Effector memory CD4-positive, alpha-beta T cell (primary cell): ENCODE measurements at places on chromosomes 11 and 22.

GRCh38 chr11:84218318-84218717 is 932.2 kb upstream of the CCDC90B start:
- DNase-seq, result no peak

- DNase-seq, result no peak
Observed at GRCh38 chr11:115515647-115516395, 11.6 kb upstream of the CADM1 start.

- DNase-seq, result no peak
Observed at GRCh38 chr22:50670914-50671538, 1.6 kb upstream of the SHANK3 start.

GRCh38 chr11:1919391-1920127 is at the start of gene TNNT3:
TSS of gene TNNT3 (plus strand) at chr11:1919703. CDS start at chr11:1922875, 3,172 bp downstream.
- no peak for DNase-seq

GRCh38 chr22:23075525-23076216 is 5.4 kb downstream of the GNAZ start:
- no peak for DNase-seq

DNA sequence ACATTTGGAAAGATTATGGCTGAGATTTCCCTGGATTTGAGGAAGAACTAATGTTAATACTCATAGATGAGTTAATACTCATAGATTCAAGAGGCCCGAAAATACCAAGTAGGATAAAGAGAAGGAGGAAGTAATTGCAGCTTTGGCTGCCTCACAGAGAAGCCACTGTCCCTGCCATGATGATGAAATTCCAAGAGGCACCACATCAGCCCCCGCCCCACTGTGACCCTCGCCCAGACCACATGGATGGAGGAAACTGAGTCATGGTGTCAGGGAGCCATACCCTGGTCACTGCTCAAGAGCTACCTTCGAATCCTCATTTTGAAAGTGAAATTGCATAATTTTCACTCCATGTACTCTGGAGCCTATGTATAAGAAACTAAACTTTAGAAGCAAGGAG is 92.9 kb upstream of the SLC22A12 start:
- DNase-seq, result no peak

DNA sequence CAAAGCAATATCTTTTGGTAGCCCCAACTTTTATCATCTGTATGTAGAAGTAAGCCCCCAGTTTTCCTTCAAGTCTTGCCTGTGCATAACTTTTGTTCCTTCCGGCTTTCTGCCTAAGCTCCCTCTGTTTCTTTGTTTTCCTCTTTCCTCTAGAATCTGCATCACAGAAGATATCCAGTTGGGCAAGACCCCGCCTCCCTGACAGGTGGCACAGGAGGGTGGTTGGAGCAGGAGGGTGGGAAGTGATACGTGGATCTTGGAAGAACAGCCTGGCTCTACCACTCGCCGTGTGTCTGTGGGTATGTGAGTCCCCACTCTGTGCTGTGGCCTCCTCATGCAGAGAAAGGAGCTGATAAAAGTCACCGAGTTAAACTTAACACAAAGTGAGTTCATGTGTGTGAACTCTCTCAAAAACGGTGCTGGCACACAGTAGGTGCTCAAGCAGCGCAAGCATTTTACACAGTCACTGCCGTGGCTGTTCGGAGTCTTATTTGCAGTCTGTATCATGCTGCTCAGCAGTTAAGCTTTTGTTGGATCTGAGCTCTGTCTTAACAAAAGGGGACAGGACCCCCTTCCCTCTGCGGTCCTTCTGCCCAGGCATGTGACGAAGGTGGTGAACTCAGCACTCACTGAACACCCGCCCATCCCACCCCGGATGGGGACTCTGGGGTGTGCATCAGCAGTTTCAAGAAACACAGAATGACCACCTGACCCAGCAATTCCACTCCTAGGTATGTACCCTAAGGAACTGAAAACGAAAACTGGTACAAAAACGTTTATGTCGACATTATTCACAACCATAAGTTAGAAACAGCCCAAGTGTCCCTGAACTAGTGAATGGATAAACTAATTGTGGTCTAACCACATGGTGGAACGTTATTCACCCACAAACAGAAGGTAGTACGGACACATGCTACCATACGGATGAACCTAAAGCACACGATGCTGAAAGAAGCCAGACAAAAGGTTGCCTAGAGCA is 249.1 kb downstream of the CTTN start:
- DNase-seq, result no peak

GRCh38 chr11:9990221-9990973 is 303.6 kb downstream of the SBF2 start:
- no peak for DNase-seq

DNA sequence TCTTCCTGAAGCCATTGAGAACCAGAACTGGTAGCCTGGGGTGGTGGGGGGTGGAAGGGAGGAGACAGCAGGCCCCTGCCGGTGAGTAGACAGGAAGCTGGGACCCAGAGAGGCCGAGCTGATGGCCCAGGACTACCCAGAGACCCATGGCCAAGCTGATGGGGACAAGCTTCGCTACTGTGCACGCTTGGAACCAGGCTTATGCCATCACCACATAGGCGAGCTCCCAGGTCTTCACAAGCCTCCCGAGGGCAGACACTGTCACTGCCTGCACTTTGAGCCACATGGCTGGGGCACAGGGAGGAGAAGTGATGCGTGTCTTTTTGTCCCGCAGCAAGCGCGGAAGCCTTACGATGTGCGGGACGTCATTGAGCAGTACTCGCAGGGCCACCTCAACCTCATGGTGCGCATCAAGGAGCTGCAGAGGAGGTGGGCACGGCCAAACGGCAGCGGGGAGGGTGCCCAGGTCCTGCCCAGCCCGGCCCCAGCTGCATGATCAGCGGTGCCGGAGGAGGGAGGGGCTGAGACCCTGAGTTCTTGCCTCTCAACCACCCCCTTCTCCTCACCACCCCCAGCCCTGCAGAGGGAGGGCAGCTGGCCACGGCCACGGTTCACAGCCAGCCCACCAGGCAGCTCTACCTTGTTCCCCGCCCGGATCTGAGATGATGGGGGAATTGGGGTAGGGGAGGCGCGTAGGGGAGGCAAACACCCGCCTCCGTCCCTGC is 76.0 kb upstream of the KCNQ1OT1 start:
- DNase-seq, result no peak

GRCh38 chr22:40030758-40031095 is 36.0 kb downstream of the FAM83F start:
- DNase-seq, result no peak

DNA sequence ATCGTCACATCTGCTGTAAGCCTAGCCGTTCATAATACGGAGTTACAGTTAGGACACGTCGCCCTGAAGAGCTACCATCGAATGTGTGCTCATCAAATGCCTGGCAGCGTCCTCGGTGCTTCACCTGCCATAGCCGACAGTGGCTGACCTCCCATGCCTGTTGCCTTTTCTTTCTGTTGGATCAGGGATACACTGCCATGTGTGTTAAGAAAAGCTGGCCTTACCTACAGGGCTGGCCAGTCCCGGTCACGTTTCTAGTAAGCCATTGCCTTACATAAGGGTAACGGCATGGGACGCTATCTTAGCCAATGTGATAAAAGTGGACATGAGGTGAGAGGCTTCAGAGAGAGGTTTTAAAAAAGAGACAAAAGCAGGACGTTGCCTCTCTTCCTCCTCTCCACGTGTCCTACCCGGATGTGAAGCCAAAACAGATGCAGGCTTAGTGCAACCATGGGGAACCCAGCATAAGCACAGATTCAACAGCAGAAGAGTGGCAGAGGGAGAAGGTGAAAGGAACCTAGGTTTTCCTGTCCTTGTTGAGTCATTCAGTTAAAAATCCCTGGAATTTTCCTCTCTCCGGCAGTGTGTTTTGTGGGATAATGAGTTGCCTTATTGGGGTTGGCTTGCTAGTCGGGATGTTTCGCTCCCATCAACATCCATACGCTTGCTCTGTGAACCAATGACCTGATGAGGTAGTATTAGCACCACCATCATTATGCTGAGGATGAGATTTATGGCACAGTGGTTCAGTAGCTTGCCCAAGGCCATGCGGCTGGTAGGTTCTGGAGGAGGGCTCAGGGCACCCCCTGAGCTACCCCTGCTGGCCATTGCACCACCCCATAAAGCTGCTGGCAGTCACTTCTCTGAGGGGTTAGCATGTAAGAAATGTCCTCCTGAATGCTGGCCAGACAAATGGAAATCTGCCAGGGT is 67.4 kb upstream of the B3GAT1 start:
- no peak for DNase-seq

- no peak for DNase-seq
Observed at GRCh38 chr22:37462983-37463382, 23.2 kb downstream of the MFNG start.

- no peak for DNase-seq
Observed at GRCh38 chr11:47418454-47419259, 7.6 kb downstream of the PSMC3 start.

GRCh38 chr11:45154276-45154675 is 7.8 kb downstream of the PRDM11 start:
- no peak for DNase-seq

DNA sequence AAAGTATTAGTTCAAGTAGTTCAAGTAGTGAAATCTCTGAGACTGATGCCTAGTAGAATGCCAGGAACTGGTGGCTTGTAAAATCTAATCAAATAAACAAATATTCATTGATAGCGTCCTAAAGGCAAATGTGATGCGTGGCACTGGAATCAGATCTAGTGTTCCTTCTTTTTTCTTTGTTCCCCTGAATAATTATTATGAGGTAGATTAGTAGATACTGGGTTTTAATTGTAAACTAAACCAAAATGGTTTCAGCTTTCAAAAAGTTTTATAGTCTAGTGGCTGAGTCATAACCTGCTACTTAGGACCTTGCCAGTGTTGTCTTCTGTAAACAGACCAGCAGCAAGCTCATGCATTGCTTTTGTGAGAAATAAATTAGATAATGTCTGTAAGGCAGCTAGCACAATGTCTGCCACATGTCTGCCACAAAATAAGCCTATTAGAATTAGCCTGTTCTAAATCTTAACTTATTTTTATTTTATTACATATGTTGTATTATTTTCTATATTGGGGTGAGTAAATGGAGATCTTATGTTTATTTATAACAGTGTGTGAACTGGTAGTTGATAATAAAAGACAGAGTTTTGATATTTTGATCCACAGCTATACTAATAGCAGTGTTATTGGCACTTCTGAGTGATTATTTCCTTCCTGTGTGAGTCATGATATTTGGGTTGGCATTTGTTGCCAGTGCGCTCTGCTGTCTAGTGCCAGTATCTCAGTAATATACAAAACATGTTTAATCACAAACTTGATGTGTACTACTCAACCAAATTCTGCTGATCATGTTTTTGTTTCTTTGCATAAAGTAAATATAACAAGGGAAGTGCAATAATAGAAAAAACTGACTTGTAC is 135.7 kb downstream of the TMEM135 start:
- no peak for DNase-seq

- peak; percentile 73 for DNase-seq
Observed at GRCh38 chr11:67629386-67630227, at the start of gene NUDT8. TSS of gene NUDT8 (minus strand) at chr11:67629937. CDS start at chr11:67629911, 26 bp downstream.

DNA sequence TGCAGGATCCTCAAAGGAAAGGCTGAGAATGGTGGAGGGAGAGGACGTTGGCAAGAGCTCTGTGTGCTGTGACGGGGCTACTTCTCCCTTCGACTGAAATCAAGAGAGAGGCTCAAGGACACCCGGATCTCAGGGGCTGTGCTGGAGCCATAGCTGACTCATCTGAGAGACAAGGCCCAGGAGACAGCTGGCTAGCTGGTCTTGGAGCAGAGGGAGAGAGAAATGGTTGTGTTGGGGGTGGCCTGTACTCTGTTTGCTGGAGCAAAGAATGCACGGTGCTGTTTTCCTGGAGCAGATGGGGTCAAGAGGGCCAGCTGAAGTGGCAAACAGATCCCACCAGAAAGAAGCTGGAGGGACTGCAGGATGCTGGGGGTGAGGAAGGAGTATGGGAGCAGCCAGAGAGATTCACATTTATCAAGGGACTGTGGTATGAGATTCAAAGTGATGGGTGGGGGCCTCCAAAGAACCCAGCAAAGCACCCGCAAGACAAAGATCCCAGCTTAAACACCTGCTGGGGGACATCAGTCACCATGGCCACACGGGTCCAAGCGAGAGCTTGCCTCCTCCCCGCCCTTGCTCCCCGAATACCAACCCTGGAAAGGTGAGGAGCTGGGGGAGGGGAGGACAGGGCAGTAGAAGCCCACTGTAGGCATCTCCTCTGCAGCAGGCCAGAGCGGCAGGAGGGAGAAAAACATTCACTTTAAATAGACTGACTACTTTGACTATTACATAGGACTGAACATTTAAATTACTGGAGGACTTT is 40.8 kb downstream of the MAP6 start:
- no peak for DNase-seq

DNA sequence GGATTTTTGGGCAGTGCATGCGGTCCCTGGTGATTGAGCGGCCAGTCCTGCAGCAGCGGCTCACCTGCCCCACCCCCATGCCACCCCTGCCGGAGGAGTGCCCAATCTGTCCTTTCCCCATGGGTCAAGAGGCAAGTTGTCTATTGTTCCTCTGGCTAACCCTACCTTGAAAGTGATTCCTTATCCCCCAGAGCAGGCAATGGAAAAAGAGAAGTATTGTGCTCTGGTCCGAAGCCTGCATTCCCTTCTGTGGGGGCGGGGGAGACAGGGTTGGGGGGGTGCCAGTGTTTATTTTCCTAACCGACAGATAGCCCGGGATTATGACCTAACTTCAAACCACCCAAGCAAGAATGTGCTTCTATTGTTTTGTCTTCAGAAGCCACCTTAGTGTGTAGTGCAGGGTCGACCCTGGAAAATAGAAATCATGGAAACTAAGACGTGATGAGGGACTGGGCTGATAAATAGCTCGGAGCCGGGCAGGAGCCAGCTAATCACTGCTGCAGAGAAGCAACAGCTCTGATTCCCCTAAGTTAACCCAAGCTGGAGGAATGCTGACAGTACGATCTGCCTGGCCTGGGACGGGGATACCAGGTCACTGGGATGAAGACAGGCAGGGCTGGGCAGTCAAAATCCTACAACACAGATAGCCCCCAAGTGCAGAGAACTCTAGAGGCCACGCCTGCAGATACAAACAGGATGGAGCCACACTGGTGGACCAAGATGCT is 38.7 kb upstream of the ATXN10 start:
- DNase-seq, result no peak

DNA sequence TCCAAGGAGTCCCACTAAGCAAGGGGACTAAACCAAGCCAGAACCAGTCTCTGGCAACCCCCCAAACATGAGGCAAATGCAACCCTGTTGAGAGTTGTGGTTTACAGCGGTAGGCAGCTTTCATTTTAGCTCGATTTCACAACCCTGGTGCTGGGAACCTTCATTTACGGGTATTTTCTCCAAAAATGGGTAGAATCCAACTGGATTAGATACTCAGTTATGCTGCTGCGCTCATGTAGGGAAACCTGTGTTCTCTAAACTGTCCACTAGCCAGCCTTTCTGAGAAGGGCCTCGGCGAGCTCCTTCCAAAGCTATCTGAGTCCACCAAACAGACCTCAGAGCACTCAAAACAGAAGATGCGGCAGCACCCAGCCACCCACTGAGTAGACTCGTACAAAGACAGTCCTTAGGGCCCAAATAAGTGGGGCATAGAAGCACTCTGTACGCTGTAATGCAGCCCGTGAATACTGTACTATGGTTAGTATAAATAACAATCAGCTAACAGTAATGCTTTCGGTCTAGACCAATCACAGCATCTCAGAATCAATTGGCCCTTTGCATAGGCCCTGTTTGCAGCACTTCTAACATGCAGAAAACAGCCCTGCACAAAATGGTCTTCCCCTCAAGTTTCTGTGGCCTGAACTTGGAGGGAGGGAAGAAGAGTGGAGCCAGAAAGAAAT is 104.7 kb downstream of the ETS1 start:
- DNase-seq, result peak; percentile 53
